HS-5 (cell line): ENCODE measurements at places on chromosomes 12 and 14.
A peak's percentile ranks its signal among the peaks of the same experiment; 100 is the strongest.

GRCh38 chr14:24051789-24052655 is at the start of gene CARMIL3:
CARMIL3 (plus strand) TSS chr14:24052009; CDS start chr14:24052154, 145 bp downstream.
- no peak for DNase-seq

DNA sequence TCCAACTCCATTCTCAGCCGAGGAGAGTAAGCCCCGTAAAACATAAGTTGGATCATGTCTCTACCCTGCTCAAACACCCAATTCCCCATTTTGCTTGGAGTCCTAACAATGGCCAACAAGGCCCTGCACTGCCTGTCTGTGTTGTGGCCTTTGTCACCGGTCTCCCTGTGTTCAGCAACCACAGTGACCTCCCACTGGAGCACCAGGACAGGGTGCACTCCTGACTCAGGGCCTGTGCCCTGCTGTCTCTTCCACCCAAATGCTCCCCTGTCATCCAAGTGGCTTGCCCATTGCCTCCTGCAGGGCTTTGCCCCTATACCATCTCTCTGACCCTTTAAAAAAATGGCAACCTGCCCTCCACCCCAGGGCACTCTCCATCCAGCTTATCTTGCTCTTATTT is 4.4 kb upstream of the KRT85 start:
- DNase-seq = no peak

- DNase-seq = no peak
These were observed 53.5 kb downstream of the FBRSL1 start for GRCh38 chr12:132543298-132544079.

- peak; percentile 19 for DNase-seq
These were observed 101.4 kb downstream of the FOXA1 start for GRCh38 chr14:37493606-37494005.

DNA sequence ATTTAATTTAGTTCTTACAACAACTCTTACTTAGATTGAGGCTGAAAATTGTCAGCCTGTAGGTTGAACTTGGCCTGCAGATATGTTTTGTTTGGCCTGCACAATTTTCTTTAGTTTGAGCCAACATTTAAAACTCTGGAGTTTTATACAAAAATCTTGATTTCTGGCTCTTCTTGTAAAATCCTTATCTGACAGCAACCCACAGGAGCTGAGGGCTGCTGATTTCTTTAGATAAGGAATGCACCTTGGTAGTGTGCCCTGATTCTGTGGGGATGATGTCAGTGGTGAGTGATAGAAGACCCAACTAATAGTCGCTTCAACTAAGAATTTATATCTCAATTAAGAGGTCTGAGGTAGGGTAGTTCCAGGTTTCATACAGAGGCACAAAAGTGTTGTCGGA is 49.5 kb downstream of the SOCS2 start:
- DNase-seq = no peak

- no peak for DNase-seq
These were observed 250.4 kb upstream of the SEL1L start for GRCh38 chr14:81784084-81784483.

GRCh38 chr12:12007001-12007712 is 63.6 kb upstream of the BCL2L14 start:
- no peak for DNase-seq

GRCh38 chr12:92365836-92366235 is 220.2 kb upstream of the BTG1 start:
- DNase-seq = no peak

DNA sequence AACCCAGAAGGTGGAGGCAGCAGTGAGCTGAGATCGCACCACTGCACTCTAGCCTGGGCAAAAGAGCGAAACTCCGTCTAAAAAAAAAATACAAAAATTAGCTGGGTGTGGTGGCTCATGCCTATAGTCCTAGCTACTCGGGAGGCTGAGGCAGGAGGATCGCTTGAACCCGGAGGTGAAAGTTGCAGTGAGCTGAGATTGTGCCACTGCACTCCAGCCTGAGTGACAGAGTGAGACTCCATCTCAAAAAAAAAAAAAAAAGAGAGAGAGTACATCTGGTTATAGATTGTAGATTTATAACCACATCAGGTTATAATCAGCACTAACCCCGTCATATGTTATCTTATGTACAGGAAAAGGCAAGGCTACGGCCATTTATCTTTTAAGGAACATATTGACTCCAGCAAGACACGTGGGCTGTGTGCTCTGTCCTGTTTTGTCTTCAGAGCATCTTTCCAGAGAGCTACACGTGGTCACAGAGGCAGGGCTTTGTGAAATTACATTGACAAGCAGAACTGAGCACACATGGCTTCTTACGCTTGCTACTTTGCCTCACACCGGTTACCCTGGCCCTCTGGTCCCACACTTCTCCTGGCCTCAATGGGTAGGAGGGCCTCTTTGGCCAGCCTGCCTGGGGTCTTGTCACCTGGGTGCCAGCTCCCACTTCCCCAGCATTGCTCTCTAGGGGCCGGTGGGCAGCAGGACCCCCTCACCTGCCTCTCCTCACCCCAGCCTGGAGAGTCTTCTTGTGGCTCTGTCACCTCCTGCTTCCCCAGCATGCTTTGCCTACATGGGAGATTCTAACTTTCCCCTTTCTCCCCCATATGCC is 6.8 kb upstream of the DYNC1H1 start:
- no peak for DNase-seq

DNA sequence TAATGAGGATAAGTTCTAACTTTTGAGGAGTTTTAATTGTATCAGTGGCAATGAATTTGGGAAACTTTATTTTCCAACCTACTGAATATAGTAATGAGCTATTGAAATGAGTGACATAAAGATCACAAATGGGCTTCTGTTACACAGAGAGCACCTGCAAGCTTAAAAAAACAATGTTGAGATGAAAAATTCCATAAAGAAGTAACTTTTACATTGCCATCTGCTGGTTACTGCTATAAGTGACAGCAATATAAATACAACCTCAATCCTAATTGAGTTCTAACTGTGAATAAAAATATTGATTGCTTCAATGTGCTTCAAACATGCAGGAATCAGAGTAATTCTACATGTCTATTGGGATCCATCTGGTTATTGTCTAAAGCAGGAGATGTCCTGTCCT is 14.2 kb downstream of the WIF1 start:
- DNase-seq = no peak

DNA sequence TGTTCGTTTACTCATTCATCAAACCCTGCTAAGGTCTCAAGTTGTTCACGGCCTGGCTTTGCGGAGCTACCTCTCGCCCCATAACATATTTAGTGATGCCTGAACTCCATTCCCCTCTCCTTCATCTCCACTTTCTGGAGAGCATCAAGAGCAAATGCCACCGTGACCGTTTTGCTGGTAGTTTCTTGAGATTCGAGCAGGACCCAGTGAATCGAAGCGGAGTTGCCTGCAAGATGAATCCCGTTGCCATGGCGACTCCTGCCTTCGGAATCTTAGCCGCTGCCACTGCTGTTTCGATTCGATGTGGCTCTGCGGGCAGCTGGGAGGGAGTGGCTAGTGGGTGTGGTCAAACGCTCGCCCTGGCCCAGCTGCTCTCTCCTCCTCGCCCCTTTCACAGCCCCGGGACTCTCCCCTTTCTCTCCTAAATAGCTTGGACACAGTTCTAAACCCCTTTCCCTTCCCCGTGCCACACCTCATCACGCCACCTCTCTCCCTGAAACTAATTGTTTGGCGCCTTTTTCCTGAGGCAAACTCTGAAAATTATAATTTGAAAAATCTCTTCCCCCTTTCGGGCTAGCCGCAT is 1.4 kb downstream of the DAAM1 start:
- DNase-seq = peak; percentile 76

GRCh38 chr12:103687253-103687652 is 100.2 kb downstream of the STAB2 start:
- DNase-seq = no peak

DNA sequence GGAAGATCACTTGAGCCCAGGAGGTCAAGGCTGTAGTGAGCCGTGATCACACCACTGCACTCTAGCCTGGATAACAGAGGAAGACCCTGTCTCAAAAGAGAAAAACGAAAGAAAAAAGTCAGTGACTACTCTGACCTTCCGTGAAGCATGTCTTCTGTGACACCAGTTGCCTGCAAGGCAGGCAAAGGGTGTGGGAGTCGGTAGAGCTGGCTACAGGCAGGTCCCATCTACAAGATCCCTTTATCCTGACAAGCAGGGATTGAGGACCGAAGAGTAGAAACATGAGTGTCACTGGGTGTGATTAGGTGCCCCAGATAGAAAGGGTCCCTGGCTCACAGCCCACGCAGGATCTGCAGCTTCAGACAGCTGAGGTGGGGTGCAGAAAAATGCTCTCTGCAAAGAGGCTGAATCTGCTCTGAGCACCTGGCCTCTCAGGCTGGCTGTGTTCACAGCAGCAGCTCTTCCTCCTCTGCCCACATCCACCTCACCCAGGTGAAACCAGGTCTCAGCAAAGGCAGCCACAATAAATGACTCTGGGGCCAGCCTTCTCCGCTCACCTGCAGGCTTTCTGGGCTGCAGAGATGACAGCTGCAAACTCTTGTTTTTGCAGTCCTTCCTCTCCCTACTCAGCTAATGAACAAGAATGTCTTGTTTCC is 28.6 kb upstream of the HSP90B1 start:
- no peak for DNase-seq

- DNase-seq = no peak
These were observed 16.0 kb downstream of the PLD4 start for GRCh38 chr14:104940526-104941150.

- DNase-seq = no peak
These were observed 277.5 kb upstream of the NPAS3 start for GRCh38 chr14:32661216-32661615.

DNA sequence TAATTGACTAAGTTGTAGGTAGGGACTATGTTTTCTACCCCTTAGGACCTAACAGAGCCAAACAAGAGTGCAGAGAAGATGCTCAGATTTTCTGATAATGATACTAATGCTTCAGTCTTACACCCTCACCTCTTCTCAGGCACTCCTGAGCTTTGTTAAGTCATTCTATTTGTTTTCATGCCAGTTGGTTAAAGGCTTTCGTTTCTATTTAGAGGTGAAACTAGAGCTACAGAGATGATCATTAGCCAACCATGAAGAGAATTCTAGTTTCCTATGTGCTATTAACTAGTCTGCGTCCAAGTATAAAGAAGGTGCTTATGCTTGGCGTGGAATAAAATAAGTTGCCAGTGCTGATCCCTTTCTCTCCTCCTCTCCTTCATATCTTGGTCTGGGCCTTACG is 34.6 kb upstream of the PYGL start:
- no peak for DNase-seq

- no peak for DNase-seq
These were observed 30.9 kb upstream of the PLEKHG3 start for GRCh38 chr14:64673316-64673715.

DNA sequence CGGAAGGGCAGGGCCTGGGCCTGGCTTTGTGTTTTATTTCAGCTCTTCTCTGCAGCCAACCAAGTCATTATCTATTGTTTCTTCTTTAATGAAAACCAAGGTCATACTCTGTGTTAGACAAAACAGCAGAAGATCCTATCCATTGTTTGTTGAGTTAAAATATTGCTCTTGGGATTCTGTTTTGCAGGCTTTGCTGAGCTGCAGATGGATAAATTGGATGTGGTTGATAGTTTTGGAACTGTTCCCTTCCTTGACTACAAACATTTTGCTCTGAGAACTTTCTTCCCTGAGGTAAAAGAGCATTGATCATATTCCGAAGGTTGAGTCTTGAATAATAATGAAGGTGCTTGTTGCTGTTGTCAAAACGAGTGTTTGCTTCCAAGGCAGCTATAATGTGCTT is 106.6 kb downstream of the PLXNC1 start:
- DNase-seq = no peak

GRCh38 chr12:53200458-53201176 is 6.4 kb downstream of the ITGB7 start:
- no peak for DNase-seq

DNA sequence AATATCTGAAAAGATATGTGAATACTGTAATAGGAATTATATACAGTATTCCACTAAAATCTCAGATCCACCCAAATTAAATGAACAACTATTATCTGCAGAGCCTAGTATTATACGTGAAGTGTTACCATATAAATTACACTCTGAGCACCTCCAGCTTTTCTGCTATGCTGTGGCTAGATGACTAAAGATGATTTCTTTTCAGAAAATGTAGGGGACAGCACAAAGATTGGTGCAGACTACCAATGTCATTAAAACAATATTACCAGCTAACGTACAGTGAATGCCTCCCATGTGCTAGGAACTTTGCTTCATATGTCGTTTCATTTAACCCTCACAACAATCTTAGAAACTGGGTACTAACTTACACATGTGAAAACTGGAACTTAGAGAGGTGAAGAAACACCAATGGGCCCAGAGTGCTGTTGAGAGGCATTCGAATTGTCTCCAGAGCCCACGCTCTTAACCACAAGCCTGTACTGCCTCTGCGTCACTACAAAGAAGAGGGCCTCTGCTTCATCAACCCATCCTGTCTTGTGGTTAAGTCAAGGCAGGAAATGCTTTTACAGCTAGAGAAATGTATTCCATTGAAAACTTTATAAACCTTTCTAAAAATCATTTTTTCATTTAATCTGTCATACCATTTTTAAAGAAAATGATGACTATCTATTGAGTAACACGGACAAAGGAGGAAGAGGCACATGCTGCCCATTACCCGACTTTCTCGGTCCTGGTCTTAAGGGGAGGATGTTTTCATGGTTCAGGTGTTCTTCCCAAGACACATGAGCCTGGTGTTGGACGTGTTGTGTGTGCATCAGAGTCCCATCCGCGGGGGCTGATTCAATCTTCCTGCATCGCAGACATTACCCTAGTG is 1.3 kb downstream of the GPR65 start:
- DNase-seq = no peak

- DNase-seq = no peak
These were observed 15.7 kb downstream of the ANO6 start for GRCh38 chr12:45231515-45232145.
